GF-D8 (cell line): ENCODE measurements at places on chromosomes 13 and 19.
A peak's percentile ranks its signal among the peaks of the same experiment; 100 is the strongest.

- no peak for DNase-seq
These were observed 25.8 kb upstream of the MAP3K10 start for GRCh38 chr19:40165362-40165937.

DNA sequence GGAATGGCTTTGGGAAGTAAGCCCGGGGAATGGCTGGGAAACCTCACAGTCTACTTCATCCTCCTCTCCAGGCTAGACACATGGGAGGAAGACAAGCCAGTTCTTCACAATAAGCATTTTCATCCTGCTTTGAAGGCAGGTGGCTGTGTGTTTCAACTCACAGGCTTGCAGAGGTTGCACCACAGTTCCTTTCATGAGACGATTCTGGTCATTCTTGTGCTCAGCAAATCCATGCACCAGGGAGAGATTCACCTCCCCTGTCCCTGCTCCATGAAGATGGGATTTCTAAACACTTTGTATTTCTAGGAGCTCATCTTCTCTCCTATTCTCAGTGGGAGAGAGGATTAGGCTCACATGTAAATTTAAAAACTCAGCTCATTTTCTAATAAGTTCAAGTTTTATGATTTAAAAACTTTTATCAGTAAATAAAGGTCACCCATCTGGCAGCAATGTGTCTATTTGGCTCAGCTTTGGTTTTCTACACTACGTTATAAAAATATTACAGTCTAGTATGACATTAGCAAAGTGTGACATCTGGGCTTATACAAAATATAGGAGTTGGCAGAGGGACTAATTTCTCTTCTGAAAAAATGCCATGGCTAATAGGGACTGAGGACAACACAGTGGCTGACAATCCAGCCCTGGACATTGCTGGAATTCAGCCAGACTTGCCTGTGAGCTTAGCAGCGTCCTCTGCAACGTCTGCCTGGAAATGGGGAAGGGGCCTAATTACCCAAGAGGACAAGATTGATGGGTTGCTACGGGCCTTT lies 283.2 kb upstream of the SLC10A2 start:
- DNase-seq: no peak

GRCh38 chr13:97515643-97516042 lies 81.7 kb downstream of the RAP2A start:
- DNase-seq: no peak

GRCh38 chr13:50170447-50171037 lies 155.3 kb downstream of the KCNRG start:
- DNase-seq: no peak

DNA sequence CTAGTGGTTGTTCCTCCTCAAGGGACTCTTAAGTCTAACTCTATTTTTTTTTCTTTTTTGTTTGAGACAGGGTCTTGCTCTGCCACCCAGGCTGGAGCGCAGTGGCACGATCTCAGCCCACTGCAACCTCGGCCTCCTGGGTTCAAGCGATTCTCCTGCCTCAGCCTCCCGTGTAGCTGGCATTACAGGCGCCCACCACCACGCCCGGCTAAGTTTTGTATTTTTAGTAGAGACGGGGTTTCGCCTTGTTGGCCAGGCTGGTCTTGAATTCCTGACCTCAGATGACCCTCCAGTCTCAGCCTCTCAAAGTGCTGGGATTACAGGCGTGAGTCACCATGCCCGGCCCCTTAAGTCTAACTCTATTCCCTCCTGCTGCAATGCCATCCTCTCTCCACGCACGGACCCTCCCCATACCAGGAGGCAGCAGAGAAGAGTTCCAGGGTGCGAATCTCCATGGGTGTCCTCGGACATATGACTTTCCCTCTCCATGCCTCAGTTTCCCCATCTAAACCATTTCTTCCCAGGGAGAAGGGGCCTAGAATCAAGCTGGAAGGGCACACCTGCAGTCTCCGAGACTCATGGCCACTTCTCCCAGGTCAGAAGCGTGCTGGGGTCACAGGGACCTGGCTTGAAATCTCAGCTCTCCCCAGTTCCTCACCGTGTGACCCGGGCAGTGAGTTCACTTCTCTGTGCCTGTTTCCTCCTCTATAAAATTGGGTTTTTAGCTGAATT lies 6.0 kb upstream of the BCL3 start:
- DNase-seq: no peak

DNA sequence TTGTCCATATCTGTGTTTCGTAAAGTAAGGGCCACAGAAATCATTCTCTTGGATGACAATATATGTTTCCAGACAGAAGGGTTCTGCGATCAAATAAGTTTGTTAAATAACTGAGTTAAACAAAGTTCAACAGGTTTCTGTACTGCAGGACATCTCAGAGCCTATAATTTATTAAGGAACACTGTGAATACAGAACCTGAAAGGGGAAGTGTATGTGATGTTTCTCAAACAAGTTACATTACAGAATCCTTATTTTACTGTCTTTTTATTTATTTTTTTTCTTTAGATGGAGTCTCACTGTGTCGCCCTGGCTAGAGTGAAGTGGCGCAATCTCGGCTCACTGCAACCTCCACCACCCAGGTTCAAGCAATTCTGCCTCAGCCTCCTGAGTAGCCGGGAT lies 55.4 kb upstream of the GTF2F2 start:
- DNase-seq: no peak

GRCh38 chr13:41608111-41608838 lies 150.9 kb downstream of the RGCC start:
- no peak for DNase-seq

GRCh38 chr13:29185926-29186325 lies 365.8 kb downstream of the MTUS2 start:
- no peak for DNase-seq

GRCh38 chr13:32829676-32830335 lies 186.4 kb upstream of the KL start:
- no peak for DNase-seq

DNA sequence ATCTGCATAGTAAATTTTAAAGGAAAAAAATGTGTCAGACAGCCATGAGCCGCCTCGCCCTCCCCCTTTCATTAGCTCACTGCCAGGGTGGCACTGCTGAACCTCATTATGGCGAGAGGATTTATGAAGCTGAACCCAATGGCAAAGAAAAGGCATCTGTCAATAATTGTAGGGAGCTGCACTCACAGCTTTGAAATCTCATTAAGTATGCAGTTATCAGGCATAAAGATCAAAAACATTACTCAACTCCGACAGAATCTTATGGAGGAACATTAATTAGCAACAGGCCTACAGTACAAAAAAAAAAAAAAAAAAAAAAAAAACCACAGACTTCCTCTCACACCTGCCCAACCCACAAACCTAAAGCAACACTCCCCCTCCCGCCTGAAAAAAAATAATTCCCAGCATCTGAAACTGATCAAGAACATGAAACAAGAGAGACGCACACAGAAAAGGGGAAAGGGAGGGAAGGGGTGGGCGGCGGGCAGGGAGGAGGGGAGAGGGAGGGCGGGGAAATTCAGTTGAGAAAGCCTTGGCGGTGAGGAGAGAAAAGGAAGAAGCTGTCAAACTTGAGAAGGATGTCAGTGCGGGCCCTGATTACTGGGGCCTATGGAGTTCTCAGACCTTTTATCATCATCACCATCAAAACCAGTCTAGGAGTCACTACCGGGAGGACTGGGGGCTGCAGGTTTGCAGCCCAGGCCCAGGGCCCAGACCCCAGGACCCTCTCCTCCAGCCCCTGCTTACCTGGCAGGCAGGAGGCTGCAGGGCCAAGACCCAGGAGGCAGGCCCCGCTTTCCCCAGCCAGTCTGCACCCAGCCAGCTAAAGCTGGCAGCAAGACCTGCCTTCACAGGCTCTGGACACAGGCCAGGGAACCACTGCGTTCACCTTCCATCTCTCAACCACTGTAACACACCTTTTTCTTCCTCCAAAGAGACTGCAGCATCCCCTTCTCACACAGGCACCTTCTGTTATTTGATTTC lies 8.9 kb downstream of the TSHZ3 start:
- no peak for DNase-seq

GRCh38 chr13:26015271-26016125 lies 36.3 kb downstream of the SHISA2 start:
- DNase-seq: no peak

- DNase-seq: no peak
These were observed 25.6 kb downstream of the DEDD2 start for GRCh38 chr19:42191855-42192254.

GRCh38 chr13:41668130-41668757 lies 210.9 kb downstream of the RGCC start:
- DNase-seq: peak; percentile 90

- DNase-seq: no peak
These were observed 1778.7 kb upstream of the MIR17HG start for GRCh38 chr13:89568746-89569145.

GRCh38 chr13:107373551-107373950 lies 805.6 kb upstream of the ARGLU1 start:
- no peak for DNase-seq

DNA sequence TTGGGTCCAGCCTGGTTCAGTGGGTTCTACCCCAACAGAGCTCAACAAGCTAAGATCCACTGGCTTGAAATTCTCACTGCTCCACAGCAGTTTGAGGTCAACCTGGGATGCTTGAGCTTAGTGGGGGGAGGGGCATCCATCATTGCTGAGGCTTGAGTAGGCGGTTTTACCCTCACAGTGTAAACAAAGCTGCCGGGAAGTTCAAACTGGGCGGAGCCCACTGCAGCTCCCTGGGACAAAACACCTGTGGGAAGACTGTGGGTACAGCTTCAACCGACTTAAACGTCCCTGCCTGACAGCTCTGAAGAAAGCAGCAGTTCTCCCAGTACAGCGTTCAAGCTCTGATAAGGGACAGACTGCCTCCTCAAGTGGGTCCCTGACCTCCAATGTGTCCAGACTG lies 1161.9 kb downstream of the UQCRFS1 start:
- DNase-seq: no peak

DNA sequence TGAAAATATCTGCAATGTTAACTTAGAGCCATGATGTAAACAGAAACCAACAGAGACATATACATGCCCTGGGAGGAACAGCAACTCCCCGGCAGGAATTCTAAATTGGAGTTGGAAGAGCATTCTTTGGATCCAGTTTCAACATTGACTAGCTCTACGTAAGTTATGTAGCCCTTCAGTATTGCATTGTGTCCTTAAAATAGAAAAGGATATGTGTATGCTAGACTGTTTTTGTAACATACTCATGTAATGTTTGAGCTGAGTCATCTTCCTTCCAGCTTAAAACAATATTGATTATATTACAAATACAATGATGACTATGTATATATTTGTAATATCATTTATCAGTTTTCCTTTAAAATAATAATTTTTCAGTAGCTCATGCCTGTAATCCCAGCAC lies 1422.2 kb upstream of the PCDH20 start:
- DNase-seq: no peak

DNA sequence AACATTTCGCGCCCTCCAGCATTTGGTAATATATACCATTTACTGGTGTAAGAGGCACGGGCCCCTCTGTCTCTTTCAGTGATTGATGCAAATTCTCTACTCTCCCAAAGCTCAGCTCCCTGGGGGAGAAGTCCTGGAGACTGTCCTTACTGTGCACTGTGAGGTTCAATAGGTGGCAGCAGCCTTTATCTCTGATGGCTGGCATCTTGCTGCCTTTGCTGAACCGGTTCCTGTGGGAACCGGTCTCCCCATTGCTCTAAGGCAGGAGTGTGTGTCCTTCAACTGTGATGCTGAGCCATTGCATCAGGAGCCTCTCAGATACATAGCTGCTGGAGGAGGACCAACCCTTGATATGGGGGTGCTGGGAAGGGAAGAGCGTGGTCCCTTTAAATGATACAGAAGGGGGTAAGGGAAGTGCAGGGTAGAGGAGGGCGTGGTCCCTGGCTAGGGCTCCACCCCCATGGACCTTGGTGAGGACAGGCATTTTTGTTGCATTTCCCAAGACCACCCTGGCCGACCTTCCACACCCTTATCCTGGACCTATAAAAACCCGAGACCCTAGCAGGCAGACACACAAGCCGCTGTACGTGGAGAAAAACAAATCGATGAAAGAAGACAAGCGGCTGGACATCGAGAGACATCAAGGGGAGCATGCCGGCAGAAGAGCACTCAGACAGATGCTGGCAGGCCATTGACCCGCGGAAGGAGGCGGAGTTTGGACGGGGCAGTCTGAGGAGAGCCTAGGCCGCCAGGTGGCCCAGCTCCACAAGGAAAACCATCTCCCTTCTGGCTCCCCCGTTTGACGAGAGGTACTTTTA lies 41.1 kb upstream of the GTF3A start:
- DNase-seq: no peak

- DNase-seq: no peak
These were observed 210.7 kb upstream of the EDNRB start for GRCh38 chr13:78129359-78129758.

DNA sequence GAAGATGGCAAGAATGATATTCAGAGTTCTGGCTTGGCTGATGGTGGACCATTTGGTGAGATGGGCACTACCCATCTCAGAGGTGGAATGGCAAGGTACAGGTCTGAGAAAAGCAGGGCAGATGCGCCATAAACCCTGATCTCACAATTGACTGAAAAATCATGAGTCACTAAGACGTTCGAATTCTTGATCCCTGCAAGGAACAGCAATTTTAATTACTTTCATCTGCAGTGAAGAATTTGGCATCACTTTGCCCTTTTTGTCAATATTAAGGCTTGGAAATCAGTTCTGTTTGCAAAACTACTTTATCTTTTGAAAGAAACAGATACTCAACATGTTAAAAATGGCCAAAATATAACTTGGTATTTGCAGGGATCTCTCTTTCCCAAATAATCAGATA lies 38.1 kb downstream of the HTR2A start:
- no peak for DNase-seq

GRCh38 chr13:44969551-44970484 lies 19.5 kb downstream of the NUFIP1 start:
- DNase-seq: peak; percentile 24

- no peak for DNase-seq
These were observed 21.7 kb upstream of the LAMP1 start for GRCh38 chr13:113275387-113275786.

DNA sequence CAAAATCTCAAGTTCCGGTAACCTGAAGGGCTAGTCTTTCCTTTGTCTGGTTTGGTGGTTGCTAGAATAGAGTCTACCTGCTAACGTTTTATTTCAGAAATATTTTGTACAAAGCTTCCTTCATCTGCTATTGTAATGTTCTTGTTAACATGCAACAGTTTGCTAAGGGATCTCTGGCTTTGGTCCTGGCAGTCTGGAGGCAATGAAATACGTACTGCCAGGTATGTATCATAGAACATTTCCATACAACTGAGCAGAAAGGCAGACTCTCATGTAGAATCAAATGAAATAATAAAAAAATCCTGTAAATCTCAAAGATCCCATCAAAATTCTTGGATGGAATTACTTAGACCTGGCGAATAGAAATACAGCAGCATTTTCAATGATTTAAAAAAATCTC lies 8.8 kb upstream of the CSNK1A1L start:
- no peak for DNase-seq

DNA sequence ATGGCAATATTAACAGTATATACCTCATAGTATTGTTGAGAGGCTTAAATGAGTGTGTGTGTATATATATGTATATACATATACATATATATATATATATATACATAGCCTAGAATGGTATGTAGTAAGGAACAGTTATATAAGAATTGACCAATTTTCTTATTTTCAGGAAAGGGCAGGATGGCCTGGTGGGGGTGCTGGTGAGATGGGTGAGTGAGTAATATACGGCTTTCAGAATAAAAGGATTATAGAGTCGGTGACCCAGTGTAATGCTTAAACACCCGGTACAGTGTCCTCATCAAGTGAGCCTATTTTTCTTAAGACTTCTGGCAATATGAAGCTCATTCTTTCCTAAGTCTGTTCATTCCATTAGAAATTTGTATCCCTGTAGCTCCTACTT lies 11.7 kb upstream of the FAM216B start:
- DNase-seq: no peak

GRCh38 chr13:99806671-99807070 lies 164.9 kb downstream of the ZIC5 start:
- DNase-seq: no peak
